Posterior cingulate gyrus (tissue), 11 donors: ENCODE measurements at places on chromosomes 3 and 15.

- DNase-seq: no peak
Measured at GRCh38 chr15:86634992-86635638, 555.4 kb downstream of the AGBL1 start.

- no peak for DNase-seq
Measured at GRCh38 chr15:87816016-87816415, 440.5 kb downstream of the NTRK3 start.

DNA sequence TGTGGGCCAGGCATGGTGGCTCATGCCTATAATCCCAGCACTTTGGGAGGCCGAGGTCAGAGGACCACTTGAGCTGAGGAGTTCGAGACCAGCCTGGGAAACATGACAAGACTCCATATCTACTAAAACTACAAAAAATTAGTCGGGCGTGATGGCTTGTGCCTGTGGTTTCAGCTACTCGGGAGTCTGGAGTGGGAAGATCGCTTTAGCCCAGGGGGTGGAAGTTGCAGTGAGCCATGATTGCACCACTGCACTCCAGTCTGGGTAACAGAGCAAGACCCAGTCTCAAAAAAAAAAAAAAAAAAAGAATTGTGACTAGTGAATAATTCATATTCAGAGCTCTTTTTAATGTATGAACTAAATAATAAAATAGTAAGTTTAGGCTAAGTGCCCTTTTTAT, 87.8 kb upstream of the TSEN2 start:
- no peak for DNase-seq

GRCh38 chr3:53803816-53804695, 42.2 kb downstream of the CHDH start:
- no peak for DNase-seq

DNA sequence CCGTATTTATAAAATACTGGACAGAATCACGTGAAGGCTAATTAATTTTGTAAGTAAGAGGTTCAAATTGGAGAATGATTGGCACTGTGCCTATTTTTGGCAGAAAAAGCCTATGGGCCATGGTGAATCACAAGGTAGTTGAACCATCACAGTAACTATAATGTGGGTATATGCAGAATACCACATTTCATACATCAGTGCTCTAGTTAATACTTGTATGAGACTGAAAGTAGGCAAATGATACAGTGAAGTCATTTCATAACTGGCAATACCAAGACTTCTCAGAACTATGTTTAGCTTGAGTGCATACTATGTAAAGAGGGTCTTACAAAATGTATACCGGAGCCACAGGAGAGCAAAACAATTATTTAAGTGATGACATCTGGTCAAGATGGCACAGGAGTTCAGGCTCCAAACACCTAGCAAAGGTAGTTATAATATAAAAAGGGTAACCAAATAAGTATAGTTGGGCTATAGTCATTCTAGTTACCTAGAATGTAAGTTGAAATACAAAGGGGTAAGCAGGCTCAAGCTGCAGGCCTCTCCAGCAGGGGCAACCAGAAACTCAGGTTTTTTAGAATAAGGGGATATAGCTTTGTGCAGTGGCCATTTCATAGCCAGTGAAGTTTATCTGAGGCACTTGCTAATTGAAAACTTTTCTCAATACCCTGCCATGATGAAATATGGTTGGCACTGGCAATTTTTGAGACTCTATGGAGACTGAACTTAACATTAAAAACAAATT, 19.1 kb downstream of the GPR160 start:
- no peak for DNase-seq

DNA sequence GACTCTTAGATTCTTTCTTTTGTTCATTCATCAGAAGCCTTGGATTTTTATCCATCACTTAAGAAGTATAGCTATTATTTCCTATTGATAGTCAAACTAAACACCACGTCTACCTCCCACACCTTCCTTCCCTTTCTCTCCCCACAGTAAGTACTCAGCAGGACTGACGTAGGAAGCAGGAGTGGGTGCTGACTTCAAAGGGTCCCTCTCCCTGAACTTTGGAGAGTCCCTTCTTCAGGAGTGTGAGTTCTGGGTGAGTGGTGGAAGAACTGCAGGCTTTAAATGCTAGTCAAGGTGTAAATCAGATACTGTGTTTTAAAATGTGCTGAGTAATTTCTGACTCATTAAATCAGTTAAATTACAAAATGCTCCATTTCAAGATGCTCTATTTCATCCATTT, 126.5 kb upstream of the BFSP2 start:
- DNase-seq: no peak

DNA sequence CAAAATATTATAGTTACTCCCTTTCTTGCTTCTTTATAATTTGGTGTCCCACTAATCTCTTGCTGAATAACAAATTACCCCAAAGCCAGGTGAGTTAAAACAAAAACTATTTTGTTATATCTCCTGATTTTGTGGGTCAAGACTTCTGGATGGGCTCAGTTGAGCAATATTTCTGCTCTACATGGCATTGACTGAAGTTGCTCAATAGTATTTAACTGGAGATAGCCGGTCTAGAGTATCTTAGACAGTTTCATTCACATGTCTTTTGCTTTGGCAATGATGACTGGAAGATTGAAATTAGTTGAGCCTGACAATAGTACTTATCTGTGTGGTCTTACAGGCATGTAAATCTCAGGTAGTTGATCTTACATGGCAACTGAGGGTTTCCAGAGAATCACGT, 51.0 kb upstream of the TP63 start:
- no peak for DNase-seq

GRCh38 chr3:45795882-45796765, at the start of gene SLC6A20:
TSS of gene SLC6A20 (minus strand) at chr3:45796536. CDS start at chr3:45796419, 117 bp downstream.
- DNase-seq: peak; percentile 78

- DNase-seq: no peak
Measured at GRCh38 chr3:4503050-4503449, 9.9 kb downstream of the ITPR1 start.

- DNase-seq: no peak
Measured at GRCh38 chr3:114307222-114307830, 13.5 kb downstream of the TIGIT start.

DNA sequence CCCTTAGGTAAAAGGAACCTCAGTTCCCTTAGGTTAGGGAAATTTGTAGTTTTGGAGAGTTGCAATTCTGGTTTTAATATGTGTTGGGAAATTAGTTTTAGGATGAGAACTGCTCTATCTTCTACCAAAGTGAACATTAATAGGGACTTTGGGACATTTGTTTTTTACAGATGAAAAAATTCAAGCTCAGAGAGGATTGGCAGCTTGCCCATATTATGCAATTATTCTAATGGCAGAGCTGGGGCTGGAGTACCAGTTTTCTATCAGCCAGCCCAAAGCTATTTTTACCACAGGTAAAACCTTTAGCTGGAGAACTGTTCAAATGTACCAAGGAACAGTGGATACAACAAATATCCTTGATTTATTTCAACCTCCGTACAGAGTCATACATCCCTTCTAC, 127.0 kb downstream of the CPNE4 start:
- DNase-seq: no peak

DNA sequence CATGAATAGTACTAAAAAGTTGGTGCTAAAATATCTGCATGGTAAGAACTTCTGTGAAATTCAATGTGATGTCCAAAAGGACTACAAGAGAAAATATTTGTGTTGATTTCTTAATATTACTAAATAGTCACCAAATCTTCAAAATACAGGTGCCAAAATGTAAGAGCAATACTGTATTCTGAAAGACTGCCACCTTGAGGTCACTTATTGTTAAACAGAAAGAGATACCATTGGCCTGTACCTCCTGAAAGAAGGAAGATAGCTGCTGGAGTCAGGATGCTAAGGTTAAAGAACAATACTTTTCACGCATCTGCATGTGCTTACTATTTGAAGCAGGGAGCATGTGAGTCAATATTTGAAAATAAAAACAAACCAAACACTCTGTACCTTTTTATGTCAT, 72.0 kb upstream of the LSAMP start:
- no peak for DNase-seq

DNA sequence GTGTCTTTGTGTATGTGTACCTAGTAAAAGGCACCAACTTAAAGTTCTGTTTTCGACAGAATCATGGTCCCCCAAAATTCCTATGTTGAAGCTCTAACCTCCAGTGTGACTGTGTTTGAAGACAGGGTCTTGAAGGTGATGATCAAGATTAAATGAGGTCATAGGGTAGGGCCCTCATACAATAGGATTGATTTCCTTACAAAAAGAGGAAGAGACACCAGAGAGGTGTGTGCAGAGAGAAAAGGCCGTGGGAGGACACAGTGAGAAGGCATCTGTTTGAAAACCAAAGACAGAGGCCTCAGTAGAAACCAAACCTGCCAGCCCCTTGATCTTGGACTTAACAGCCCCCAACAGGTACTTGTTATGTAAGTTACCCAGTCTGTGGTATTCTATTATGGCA, 52.0 kb upstream of the CORO2B start:
- no peak for DNase-seq

DNA sequence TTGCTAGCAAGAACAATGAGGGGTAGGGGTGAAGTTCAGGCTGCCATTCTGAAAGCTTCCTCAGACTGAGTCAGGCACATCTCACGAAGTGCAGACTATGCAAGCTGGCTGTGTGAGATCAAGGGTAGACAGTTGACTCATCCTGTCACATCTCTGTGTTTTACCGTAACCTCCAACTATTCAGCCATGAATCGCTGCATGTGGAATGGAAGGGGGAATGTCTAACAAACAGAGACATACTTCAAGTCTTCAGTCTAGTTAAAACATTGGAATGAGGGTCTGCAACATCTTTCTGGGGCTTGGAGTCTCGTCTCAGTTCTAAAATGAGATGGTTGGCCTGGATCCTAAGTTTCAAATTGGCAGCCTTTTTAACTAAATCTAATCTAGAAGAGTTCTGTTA, 25.9 kb downstream of the AGTR1 start:
- DNase-seq: no peak

DNA sequence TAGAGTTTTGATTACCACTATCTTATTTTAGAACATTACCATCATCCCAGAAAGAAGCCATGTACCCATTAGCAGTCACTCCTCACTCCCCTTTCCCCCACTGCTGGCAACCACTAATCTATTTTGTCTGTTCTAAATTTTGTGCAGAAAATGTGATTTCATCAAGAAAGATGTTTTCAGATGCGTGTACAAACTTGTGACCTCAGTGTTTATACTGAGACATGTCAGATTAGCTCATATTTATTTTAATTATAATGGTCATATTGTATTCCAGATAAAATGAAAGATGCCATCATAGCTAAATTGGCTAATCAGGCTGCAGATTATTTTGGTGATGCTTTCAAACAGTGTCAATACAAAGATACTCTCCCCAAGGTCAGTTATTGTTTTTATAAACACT, 27.8 kb downstream of the PDCD6IP start:
- no peak for DNase-seq

- no peak for DNase-seq
Measured at GRCh38 chr3:46433841-46434240, 26.8 kb downstream of the CCRL2 start.

- DNase-seq: no peak
Measured at GRCh38 chr3:73805435-73805834, 180.7 kb upstream of the PDZRN3 start.

- no peak for DNase-seq
Measured at GRCh38 chr15:69751566-69751965, 298.9 kb downstream of the RPLP1 start.

DNA sequence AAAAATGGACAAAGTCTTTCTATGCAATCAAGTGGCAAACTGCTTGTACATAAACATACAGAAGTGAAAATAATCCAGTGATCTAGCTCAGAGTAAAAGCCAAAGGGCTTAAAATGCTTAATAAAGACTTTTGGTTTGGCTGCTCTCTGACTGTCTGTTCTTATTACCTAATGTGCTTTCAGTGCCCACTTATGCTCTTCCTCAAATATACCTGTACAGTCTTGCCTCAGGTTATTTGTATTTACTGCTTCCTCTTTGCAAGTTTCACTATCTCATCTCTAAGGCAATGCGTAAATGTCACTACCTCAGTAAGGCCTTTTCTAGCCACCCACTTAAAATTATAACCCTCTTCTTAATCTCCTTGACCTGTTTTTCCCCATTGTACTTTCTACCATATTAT, 171.8 kb downstream of the EPHA6 start:
- no peak for DNase-seq

DNA sequence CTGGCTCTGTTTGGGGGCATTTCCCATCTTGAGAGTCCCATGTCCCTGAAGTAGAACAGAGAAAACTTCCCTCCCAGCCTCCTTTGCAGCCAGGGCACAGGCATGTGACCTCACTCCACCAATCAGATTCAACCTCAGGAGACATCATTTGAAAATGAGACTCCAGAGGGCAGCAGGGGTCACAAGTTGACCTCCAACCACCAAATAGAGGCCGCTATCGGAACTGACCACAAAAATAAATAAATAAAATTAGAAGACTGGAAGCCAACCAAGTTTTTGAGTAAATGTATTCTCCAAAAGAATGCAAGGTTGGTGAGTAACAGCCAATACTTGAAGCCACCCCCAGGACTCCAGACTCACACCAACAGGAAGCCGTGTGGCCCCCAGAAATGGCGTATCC, 106.5 kb downstream of the CHSY1 start:
- no peak for DNase-seq

- no peak for DNase-seq
Measured at GRCh38 chr3:189099505-189100290, 72.1 kb upstream of the TPRG1 start.

DNA sequence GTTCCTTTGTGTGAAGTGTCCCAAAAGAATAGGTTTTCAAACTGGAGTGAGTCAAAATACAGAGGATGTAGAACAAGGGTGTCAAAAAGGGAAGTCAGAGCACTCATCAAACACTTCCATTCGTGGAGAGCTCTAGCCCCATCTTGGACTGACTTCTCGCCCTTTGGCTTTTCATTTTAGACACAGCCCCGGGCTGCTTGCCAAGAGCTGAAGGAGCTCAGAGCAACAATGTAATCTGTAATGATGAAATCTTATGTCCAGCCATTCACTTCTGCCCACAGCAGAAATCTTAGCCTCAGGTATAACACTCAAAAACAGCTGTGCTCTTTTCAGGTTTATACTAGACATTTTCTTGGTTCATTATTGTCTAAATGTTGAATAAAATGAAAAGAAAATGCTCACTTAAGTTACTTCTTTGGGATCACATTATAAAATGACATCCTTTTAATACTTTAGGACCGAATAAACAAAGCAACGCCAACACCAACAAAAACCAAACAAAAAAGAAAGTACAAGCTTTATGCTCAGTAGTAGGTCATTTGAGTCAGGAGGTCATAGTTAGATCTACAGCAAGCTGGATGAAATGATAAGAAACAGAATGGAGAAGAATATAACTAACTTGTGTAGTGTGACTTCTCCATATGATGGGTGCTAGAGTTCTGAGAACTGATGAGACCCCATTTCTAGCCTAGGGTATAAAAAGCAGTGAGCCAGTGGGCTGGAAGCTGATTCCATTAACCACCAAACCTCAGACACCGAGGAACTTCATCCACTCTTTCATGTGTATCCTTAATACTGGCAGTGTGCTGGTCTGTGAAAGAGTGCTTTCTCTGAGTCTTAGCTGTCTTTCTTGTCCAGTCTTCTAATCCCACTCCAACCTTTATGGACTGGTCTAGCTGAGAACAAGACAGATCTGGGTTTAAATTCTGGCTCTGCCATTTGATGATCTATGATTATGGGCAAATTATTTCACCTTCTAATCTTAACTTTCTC, 131.8 kb upstream of the SLC7A14 start:
- peak; percentile 20 for DNase-seq

DNA sequence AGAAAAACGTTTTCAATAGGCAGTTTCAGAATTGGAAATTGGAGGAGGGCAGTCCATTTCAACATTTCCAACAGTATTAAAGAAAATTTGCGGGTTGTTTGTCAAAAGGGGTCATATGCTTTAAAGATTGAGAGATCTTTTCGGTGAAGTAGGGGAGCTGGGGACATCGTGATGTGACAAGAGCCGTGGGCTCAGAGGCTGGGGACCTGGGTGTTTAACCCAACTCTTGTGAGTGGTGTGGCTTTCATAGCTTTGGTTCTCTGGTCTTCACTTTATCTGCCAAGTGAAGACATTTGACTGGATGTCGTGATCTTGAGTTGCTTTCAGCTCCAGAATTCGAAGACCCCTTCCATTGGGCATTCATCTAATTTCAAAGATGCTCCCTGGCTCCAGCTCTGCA, 133.2 kb downstream of the PGPEP1L start:
- no peak for DNase-seq
